ENCODE measurements at places on chromosomes 12 and 14.

DNA sequence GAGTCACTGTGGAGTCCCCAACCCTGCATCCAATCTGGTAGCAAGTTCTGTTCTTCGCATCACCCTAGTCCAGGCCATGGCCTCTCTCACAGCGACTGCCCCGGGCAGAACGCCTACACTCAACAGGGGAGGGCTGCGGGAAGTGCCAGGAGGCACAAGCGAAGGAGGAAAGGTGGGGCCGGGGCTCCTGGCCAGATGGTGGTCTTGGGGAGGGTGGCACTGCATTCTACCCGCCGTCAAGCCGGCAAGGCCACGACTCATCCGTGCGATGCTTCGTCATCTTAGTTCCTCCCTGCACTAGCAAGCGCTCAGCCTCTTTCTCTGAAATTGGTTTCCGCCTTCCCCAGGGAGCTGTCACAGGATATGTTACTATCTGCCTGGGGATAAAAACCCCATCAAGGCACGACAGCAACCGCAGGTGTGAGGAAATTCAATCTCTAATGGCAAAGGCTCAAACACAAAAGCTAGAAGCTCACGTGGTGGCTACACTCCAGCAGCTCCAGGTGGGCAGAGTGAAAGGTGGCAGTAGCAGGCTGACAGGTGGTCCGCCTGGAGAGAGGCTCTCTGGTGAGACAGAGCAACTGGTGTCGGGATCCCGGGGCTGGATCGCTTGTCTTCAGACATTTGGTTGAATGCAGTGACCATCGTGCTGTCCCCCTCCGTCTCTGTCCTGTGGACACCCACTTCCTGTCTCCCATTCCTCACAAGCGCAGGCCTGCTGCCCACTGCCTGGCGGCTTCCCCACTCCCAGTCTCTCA lies 34.1 kb downstream of the ACADS start:
- peaks cover 9% of the 10 kb centered on the region for H3K4me1 ChIP-seq
- peaks cover 16% of the 10 kb centered on the region for H3K36me3 ChIP-seq
- H3K4me3 ChIP-seq = no peak overlapping the region
- DNase-seq = no peak
- H3K27ac ChIP-seq = peak overlapping the region; percentile 89

GRCh38 chr12:29053567-29053966 lies 95.5 kb upstream of the FAR2 start:
- no peaks in the 10 kb centered on the region for H3K27me3 ChIP-seq
- no peaks in the 10 kb centered on the region for H3K36me3 ChIP-seq
- DNase-seq = no peak
- no peak overlapping the region for H3K27ac ChIP-seq

- no peaks in the 10 kb centered on the region for H3K27me3 ChIP-seq
- H3K4me1 ChIP-seq = peaks cover 2% of the 10 kb centered on the region
- no peak overlapping the region for H3K4me3 ChIP-seq
- DNase-seq = no peak
These were observed 213.3 kb upstream of the SLC16A7 start for GRCh38 chr12:59382282-59383078.

- no peaks in the 10 kb centered on the region for H3K36me3 ChIP-seq
- H3K27me3 ChIP-seq = peaks cover 47% of the 10 kb centered on the region
- no peak overlapping the region for H3K4me3 ChIP-seq
- H3K27ac ChIP-seq = no peak overlapping the region
- no peak for DNase-seq
These were observed 3.3 kb upstream of the RPH3A start for GRCh38 chr12:112788205-112788604.

DNA sequence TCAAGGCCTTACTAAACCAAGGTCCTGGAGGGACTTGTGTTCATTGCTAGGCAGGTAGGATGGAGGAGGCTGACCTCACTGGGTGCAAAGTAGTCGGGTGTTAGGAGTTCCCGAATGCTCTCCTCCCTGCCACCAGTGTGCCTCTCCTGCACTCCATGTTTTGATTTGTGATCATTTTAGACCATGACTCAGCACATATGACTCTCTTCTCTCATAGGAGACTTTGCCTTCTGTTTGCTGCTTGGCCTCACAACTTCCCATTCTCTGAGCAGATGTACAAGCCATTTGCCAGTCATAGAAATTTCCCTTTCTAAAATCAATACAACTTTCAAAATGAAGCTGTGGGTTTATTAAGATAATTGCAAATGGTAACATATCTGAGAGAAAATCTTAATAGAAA lies 46.6 kb upstream of the LRIG3 start:
- no peaks in the 10 kb centered on the region for H3K27me3 ChIP-seq
- H3K27ac ChIP-seq = no peak overlapping the region
- no peak for DNase-seq
- H3K36me3 ChIP-seq = no peaks in the 10 kb centered on the region
